A549 (cell line): ENCODE measurements at places on chromosomes 12 and 14.

DNA sequence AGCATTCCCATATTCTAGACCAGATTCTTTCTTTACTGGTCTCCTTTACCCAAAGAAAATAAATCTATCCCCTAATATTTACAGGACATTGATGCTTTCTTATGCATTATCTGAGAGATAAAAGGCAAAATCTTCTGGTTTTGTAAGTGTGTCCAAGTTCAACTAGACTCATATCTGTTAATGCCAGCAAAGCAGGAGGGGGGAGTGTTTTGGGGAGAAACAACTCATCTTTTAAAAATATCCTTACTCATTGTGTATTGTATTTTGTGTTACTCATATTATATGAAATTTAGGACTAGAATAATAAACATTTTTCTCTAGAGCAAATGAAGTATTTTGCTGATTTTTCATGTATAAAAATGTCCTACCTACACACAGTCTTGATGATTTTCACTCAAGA, 54.8 kb downstream of the SAMD4A start:
- DNase-seq, result no peak

DNA sequence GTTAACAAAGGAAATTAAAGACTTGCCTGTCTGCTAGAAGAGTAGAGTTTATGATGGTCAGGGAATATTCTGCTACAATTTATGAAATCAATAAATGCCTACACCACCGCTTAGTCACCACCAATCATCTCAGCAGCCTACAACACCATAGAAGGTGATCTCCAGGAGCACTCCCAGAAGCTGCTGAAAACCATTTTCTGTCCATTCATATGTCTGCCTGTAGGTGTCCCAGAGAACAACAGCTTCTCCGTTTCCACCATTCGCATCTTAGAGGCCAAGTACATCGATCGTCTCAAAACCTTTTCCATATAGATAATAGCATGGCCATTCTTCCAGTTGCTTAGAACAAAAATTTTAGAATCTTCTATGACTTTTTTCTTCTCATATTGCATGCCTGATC, 303.4 kb downstream of the KCNC2 start:
- no peak for DNase-seq

GRCh38 chr12:52838609-52839435, 4.7 kb upstream of the KRT79 start:
- no peak for DNase-seq

- no peak for DNase-seq
These were observed 74.1 kb upstream of the DDHD1 start for GRCh38 chr14:53227154-53227718.

DNA sequence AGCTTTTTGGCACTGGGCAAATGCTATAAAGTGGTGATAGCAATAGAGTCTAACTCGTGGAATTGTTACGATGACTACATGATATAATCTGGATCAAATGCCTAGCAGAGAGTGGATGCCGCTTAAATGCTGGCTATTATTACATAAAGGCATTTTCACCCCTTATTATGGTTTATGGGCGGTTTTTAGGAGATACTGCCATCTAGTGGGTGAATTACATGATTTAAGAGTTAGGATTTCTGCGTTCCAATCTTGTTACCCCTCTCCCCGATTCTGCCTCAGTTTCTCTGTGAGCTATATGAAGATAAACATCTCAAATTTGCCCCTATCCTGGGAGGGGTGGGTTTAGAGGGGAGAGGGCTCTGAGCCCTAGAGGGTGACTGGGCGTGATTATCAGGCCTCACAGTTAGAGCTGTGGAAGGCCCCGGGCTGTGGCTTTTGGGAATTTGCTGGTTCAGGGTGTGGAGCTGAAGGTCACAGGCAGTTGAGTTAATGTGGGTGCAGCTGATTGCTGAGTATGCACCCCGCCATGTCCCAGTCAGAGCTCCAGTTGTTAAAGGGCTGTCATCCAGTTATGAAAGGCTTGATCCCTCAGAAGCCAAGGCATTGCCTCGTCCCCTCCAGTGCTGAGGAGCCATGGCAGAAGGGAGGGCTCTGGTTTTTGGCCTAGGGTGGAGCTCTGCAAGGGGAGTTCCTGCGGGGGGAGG, 14.4 kb downstream of the CLSTN3 start:
- DNase-seq, result peak; percentile 48

DNA sequence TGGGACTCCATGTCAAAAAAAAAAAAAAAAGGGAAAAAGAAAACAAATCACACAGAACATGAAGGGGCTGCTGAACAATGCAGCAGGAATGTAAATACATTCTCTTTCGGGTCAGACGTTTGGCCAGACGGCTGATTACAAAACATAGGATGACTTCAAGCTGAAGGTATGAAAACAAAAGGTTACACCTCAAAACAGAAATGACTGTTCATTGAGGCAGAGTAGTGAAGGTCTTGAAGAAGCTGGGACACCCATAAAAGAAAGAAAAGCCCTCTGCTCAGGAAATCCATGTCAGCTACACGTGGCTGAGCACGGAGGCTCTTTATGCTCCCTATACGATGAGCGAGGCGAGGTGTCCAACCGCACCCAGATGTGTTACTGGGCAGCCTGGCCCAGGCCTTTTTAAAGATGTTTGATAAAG, 37.7 kb downstream of the FGD4 start:
- peak; percentile 81 for DNase-seq

DNA sequence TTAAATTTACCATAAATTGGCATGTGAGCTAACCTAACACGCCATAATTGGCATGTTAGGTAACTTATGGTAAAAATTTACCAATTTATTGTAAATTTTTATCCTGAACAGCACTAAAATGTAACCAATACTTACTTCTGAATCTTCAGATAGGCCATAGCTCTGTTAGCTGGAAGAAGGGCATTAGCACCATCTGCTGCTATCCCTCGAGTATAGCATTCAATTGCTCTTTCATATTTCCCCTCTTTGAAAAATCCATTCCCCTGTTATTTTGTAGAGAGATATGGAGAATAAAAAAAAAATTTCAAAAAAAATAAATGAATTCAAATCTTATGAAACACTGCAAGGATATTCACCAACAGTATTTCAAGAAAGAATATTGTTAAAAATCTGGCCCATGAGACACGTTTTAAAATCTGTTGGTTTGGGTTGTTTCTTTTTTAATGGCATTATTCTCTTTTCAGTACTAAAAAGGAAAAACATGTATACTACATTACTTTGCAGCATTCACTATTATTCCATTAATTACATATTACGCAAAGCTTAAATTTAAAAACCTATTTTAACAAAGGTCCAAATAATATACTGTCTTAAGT, 19.1 kb downstream of the RPAP3 start:
- DNase-seq, result peak; percentile 53

GRCh38 chr14:99043267-99043615, 228.8 kb downstream of the BCL11B start:
- DNase-seq, result no peak

DNA sequence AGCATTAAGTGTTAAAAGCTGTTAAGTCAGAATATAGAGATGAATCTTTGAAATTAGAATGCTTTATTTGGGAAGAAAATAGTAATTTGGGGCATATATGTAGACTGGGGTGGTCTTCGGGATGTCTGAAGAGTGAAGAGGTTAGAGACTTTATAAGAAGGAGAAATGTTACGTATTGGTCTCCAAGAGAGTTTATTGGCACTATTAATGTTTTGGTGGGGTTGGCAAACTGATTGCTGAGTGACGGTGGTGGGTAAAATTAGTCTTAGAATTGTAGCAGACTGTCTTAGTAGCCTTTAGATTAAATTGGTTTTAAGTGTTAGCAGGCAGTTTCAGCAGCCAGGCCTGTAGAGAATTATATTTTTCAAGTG, 4.9 kb upstream of the ATP23 start:
- DNase-seq, result no peak

DNA sequence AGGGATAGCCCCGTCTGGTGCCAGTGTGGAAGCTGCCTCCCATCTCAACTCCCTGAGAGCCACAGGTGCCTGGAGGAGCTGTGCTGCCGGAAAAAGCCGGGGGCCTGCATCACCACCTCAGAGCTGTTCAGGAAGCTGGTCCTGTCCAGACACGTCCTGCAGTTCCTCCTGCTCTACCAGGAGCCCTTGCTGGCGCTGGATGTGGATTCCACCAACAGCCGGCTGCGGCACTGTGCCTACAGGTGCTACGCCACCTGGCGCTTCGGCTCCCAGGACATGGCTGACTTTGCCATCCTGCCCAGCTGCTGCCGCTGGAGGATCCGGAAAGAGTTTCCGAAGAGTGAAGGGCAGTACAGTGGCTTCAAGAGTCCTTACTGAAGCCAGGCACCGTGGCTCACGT, 25.5 kb upstream of the P2RX4 start:
- DNase-seq, result no peak

- no peak for DNase-seq
These were observed 256.2 kb upstream of the CPNE8 start for GRCh38 chr12:39161465-39162085.

DNA sequence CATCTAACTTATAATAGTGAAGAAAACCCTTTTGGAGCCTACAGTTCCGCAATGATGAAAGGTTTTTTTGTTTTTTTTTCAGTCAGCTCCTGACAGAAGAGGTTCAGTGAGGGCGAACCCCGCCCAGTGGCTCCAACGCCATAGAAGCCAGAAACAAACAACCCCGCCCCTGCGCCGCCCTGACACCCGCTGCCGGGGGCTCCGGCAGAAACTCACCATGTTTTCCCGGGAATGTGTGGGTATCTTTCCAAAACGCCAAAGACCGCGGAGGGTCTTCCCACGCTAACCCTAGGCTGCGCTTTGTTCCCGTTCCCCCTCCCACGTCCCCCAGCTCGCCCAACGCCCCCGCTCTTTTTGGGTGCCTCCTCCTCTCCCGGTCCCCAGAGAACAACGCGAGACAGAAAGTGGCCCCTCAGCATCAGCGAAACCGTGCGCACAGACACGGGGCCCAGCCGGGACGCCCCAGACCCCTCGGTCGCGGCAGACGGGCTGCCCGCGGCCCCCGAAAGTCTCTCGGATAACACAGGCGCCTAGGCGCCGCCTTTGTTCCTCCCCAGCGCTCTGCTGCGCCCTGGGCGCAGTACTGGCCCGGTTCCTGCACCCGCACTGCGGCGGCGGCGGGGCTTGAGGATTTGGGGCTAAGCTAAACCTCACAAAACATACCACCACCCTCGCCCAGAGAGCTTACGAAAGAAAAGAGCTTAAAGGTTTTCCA, 522 bp downstream of the TUBA1A start:
- peak; percentile 64 for DNase-seq

DNA sequence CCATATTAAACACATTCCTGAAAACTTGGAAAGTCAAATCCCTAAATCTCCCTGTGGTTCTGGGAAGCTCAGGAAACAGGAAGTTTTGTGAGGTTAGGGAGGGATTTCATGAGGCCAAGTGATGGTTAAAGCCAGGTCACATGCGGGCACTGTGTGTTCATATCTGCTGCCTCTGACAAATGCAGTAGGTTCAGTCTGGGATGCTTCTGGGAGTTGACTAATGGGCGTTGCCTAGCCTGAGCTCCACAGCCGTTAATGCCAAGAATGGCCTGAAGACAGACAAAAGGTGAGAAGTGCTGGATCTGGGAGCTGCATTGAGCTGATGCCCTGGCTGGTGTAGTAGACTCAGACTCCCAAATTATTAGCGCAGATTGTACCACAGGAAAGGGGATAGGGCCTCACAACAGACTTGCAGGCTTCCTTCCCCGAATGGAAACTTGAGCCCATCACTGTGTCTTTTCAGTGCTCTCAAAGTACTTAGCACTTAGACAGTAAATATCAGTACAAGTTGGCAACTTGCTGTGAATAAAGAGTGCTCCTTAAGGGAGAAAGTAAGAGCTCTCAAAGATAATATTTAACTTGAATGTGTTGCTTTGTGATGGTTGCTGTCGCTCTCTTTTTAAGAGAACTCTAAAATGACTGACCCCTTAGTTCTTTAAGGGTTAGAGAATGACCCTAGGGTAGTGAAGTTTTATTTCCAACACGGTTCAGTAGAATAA, 17.3 kb downstream of the GSG1 start:
- DNase-seq, result no peak

DNA sequence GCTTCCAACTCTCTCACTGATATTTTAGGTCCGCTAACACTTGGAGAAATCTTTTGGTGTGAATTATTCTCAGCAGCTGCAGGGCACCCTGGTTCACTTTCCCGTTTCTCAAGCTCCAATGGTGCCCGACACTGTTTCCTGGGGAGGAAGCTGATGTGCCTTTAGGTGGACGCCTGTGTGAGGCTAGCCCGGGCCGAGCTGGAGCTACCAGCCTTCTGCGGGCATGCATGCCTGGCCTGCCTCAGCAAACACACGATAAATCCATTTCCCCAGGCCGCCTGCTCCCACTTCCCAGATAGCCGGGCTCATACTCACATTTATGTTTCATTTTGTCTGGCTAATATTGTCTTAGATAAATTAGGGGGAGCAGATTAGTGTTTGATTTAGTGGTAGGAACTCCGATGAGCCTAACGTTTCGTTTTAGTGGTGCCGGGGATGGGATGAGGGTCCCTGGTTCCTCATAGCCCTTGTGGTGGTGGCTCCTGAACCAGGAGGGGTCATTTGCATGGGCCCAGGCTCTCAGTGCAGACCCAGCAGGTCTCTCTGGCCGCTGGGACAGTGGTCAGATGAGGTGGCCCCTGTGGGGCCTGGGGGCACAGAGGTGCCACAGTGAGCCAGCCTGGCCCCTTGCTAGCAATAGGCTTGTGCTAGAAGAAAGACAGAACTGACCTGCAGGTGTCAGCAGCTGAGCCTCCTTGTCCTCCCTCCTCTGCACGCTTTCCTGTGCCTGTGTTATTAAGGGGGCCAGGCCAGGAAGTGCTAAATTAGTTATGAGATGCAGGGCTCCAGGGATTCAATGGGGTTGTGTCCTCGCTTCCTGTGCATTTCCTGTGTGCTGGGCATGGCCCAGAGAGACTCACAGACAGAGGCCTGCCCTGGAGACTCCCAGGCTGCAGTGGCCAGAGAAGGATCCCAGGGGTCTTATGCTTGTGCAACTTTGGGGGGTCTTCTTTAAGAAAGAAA, 88.3 kb downstream of the KIF26A start:
- no peak for DNase-seq

GRCh38 chr12:84637926-84638325, 274.7 kb downstream of the SLC6A15 start:
- DNase-seq, result no peak

DNA sequence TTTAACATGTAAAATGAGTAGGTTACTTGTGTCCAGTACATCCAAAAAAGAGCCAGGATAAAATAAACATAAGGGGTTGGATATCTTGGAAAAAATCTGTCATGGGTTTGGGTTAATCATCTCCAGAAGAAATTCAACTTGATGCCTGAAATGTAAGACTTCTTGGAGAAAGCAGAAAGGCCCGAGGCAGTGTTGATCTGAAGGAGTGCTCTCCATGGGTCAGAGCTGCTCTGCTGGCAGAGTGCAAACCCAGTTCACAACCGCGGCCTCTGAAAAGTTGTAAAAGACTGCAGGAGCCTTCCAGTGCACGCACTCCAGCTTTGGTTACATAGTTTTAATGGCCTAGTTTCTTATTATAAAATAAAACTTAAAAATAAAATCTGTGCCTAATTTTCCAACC, 97.3 kb upstream of the ALX1 start:
- DNase-seq, result peak; percentile 82

DNA sequence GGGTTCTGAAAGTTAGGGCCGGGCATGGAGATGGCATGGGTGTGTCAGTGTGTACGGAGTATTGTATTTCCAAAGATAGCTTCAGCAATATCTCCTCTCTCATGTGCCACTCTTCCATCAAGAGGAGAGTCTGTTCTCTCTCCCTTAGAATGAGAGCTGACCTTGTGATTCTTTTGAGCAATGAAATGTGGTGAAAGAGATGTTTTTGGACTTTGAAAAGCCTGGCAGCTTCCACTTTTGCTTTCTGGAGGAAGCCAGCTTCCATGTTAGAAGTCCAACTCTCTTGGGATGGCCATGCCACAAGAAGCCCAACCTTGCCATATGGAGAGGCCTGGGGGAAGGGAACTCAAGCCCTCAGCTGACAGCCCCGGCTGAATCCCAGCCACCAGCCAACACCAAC, 72.4 kb upstream of the GZMB start:
- DNase-seq, result no peak

- no peak for DNase-seq
These were observed 228.4 kb upstream of the SOX5 start for GRCh38 chr12:24177889-24178288.
